ENCODE measurements at places on chromosomes 2 and 18.

DNA sequence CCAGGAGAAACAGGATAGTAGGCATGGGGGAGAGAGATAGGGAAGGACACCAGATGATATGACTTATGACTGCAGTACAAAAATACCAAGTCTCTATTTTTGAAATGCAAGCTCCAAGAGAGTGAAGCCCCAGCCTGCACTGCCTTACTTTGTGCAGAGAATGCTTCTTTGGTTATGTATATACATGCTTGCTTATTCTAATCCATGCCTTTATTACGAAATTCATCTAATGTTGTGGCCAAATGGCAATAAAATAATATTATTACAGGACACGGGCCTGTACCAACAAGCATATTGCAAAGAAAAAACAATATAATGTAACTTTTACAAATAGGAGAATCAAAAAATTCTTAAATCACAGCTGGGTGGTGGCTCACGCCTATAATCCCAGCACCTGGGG lies 110.8 kb downstream of the BCL11A start:
- DNase-seq = no peak

- no peak for DNase-seq
Observed at GRCh38 chr2:41936771-41937463, 110.9 kb upstream of the PKDCC start.

DNA sequence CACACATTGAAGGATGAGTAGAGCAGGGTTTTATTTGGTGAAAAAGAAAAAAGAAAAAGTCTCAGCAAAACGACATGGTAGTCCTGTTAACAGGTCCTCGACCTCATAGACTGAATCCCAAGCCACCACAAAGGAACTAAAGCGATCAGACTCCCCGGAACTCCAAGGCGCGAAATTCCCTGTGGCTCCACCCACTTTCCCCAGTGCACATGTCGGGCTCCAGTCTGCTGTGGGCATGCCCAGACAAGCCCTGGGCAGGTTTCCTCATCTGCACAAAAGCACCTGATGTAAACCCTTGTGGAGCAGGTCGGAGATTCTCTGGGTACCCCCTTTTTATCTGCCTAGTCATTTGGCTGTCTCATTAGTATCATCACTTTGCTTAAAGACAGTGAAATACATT lies 170.7 kb upstream of the FSIP2 start:
- DNase-seq = no peak

DNA sequence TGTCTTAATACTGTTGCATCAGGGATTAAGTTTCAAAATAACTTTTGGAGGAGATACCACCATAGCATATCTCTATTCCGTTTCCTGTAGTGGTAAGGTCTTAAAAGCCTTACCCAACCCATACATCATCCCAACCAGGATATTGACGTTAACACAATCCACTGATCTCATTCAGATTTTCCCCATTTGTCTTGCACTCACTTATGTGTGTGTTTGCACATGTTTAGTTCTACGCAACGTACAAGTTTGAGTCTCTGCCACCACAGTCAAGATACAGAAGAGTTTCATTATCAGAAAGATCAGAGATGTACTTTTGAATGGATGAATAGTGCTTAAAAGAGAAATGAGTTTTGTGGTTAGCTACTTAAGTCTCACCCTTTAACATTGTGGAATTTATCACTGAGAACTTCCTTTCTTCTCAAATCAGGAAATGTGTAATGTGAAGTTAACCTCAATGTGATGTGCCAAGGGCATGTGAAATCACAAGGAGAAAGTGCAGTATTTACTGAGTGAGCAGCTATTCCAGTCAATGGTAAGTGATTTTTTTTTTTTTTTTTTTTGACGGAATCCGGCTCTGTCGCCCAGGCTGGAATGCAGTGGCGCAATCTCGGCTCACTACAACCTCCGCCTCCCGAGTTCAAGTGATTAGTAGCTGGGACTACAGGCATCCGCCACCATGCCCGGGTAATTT lies 69.2 kb upstream of the EPHA4 start:
- no peak for DNase-seq

- DNase-seq = no peak
Observed at GRCh38 chr2:82748653-82749052, 1710.4 kb downstream of the SUCLG1 start.

DNA sequence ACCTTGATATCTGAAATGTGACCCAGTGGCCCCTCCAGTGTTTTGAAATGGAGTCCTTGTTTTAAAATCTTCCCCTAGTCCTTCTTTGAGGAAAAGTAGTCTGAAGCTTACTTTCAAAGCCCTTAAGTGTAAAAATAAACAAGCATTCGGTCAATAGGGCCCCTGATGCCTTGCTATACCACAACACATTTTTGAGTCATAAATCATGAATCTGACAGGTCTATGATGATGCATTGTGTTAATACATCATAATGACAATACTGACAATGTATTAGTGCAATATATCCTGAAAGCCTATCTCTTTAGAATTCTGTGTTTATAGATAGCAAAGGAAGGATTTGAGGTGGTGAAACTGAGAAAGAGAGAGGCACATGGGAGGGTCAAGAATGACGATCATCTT lies 464.2 kb downstream of the MEIS1 start:
- no peak for DNase-seq

- DNase-seq = no peak
Observed at GRCh38 chr2:207836521-207837133, 66.9 kb upstream of the FZD5 start.

GRCh38 chr2:37674946-37675345 lies 3.5 kb upstream of the CDC42EP3 start:
- no peak for DNase-seq

GRCh38 chr2:236853585-236854051 lies 232.1 kb upstream of the COPS8 start:
- DNase-seq = no peak

DNA sequence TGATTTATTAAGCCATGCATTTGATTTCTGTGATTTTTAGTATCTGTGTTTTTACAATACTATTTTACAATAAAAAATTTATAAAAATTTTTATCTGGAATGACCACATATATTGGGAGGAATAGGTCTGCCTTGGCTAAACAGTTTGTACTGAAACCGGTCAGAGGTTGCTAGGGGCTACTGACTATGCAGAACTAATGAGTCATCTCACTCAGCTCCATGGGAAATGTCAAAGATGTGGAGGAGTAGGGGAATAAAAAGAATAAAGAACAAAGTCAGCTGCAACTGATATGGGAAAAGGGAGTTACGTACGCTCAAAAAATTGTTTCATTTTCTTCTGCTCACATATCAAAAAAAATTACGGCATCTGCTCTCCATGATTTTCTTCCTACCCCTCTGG lies 8.6 kb upstream of the TMEM163 start:
- DNase-seq = no peak

- no peak for DNase-seq
Observed at GRCh38 chr2:152354909-152355308, 19.9 kb downstream of the FMNL2 start.
